HCT116 (cell line): ENCODE measurements at places on chromosomes 7 and 10. TPM values are rescaled to one million over a fixed set of nuclear protein-coding genes. Genes with fewer than 3 reads are reported as not detected.

The GPR85 gene
- not detected for total RNA-seq

The MEOX2 gene
- not detected for total RNA-seq

The AFAP1L2 gene
- 0.93 TPM for total RNA-seq

The NKX1-2 gene
- total RNA-seq: 3.4 TPM

The OR2A5 gene
- not detected for total RNA-seq

- no peak for DNase-seq
Observed at GRCh38 chr7:105905910-105906568, 29.6 kb upstream of the ATXN7L1 start.

GRCh38 chr7:1078519-1078918 is 9.4 kb upstream of the GPER1 start:
- DNase-seq: no peak

DNA sequence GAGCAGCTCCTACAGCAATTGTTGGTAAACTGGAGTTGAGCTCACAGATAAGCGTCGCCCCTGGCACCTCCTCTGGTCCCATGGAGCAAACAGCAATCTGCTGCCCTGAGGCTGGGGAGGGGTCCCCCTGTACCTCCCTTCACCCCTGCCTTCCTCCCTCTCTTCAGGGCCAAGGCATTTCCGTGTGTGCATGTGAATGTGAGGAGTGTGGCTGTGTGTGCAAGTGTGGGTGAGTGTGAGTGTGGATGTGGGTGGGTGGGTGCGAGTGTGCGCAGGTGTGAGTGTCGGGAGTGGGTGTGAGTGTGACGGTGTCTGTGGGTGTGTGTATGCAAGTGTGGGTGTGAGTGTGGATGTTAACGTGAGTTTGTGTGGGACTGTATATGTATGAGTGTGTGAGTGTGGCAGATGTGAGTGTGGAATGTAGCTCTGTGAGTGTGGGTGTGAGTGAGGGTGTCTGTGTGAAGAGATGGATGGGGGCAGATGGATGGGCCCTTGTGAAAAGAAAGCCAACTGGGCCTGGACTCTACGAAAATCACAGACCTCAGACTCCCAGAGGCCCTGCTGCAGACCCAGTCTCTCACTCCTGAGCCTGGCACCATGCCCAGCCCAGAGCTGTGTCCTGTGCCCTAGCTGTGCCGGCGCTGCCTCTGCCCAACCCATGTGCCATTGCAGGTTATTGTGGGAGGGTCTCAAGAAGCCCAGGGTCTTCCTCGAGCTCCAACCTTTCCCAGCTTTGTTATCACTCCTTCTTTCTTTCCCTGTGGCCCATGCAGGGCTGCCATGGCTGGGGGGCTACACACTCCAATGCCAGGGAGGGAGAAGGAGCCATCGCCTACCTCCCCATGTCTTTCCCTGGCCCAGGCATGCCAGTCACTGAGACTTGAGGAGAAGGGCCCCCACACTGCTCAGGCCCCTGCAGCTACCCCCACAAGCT is 73.9 kb downstream of the GRID1 start:
- DNase-seq: no peak

- peak; percentile 46 for DNase-seq
Observed at GRCh38 chr7:30974605-30975255, 11.0 kb downstream of the GHRHR start.

- no peak for DNase-seq
Observed at GRCh38 chr7:42945821-42946626, 13.8 kb downstream of the MRPL32 start.

DNA sequence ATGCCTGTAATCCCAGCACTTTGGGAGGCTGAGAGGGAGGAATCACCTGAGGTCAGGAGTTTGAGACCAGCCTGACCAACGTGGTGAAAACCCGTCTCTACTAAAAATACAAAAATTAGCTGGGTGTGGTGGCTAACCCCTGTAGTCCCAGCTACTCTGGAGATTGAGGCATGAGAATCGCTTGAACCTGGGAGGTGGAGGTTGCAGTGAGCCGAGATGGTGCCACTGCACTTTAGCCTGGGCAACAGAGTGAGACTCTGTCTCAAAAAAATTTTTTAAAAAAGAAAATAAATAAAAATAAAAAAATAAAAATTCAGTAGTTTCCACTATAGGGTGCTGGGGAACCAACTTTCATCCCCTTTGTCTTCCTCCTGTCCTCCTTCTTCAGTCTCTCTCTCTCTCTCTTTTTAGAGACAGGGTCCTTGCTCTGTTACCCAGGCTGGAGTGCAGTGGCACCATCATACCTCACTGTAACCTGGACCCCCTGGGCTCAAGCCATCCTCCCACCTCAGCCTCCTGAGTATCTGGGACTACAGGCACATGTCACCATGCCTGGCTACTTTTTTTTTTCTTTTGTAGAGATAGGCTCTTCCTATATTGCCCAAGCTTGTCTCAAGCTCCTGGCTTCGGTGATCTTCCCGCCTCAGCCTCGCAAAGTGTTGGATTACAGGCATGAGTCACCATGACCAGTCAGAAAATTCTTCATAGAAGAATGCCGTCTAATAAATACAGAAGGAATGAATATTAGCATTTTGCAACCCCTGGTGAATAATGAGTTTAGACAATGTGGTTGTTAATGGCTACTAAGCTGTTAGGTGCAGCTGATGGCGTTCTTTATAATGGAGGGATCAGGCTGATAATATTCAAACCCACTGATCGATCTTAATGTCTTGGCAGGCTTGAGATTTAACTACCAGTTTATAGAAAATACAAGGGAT is 20.6 kb downstream of the RBM20 start:
- peak; percentile 76 for DNase-seq

GRCh38 chr7:70439651-70440050 is 692.3 kb upstream of the GALNT17 start:
- DNase-seq: no peak

DNA sequence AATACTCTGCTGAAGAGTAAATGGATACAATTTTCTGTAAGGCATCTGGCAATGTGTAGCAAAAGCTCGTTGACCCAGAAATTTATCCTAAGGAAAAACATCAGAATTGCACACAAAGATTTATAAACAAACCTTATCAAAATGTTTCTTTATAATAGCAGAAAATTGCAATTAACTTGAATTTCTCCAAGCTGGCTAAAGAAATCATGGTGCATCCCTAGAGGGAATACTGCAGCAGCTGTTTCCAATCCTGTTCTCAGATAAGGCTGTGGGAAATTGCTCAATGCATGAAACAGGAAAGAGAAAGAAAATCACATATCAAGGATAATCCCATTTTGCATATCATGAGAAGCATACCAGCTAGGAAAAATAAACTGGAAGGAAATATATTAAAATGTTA is 18.7 kb downstream of the TACR2 start:
- DNase-seq: no peak

DNA sequence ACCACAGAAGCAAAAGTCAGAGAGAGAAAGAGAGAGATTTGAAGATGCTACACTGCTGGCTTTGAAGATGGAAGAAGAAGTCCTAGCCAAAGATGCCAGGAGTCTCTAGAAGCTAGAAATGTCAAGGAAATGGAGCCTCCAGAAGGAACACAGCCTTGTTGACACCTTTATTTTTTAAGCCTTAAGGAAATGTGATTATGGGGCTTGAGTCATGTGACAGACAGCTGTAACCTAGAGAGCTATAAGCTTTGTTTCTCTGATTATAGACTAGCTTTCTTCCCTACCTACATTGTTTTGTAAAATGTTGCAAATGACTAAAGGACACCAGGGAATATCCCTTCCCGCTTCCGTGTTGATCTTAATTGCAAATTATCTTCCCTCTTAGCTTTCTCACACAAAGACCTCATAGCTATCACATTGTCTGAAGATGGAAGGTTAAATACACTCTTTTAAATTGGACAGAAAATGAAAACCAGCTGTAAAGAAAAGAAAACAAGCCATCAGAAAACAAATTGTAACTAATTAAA is 199.9 kb downstream of the ARHGAP12 start:
- DNase-seq: no peak

- DNase-seq: no peak
Observed at GRCh38 chr10:132056663-132057062, 9.1 kb upstream of the JAKMIP3 start.
